ENCODE measurements at places on chromosomes 2 and 18. TPM values are rescaled to one million over a fixed set of nuclear protein-coding genes. Genes with fewer than 3 reads are reported as not detected.

The RAB12 gene
- 52.6 TPM for total RNA-seq

The ADRA2B gene
- not detected for total RNA-seq

The UGT1A7 gene
- total RNA-seq: not detected

The FKBP1B gene
- total RNA-seq: 19.4 TPM

The CELF4 gene
- total RNA-seq: not detected

The IL36B gene
- not detected for total RNA-seq

The NEB gene
- 0.94 TPM for total RNA-seq

The SLC23A3 gene
- total RNA-seq: 1.2 TPM

The SLC38A11 gene
- total RNA-seq: not detected

The ZSCAN30 gene
- total RNA-seq: 19.0 TPM

The TEX44 gene
- not detected for total RNA-seq

The TUBB6 gene
- total RNA-seq: 485 TPM

The IAH1 gene
- 31.1 TPM for total RNA-seq

The ECEL1 gene
- 0.14 TPM for total RNA-seq

The SDC1 gene
- 74.3 TPM for total RNA-seq

The GEN1 gene
- 4.6 TPM for total RNA-seq

The FNDC4 gene
- 6.9 TPM for total RNA-seq

The SKA1 gene
- 2.6 TPM for total RNA-seq

The TMEFF2 gene
- total RNA-seq: 0.41 TPM

The FSHR gene
- total RNA-seq: 0.38 TPM

The OSBPL1A gene
- total RNA-seq: 27.7 TPM

The RSAD2 gene
- total RNA-seq: 11.8 TPM

The ACVR1C gene
- 0.62 TPM for total RNA-seq

The PMAIP1 gene
- 98.1 TPM for total RNA-seq

The SLC19A3 gene
- total RNA-seq: 0.14 TPM

The ATOH8 gene
- 1.9 TPM for total RNA-seq

The CSRNP3 gene
- 5.9 TPM for total RNA-seq

The SCN9A gene
- 7.8 TPM for total RNA-seq

The MTCL1 gene
- total RNA-seq: 48.6 TPM

The GREB1 gene
- total RNA-seq: 14.5 TPM

The GAD1 gene
- 4.7 TPM for total RNA-seq

The SERPINB10 gene
- total RNA-seq: not detected

The MAIP1 gene
- total RNA-seq: 21.7 TPM

The ZRANB3 gene
- 9.9 TPM for total RNA-seq

The CFAP65 gene
- total RNA-seq: 0.27 TPM

The MYO7B gene
- 0.77 TPM for total RNA-seq

The TEKT4 gene
- total RNA-seq: not detected

The GPR35 gene
- total RNA-seq: 0.82 TPM

The SCN2A gene
- total RNA-seq: 8.2 TPM

The TGFA gene
- total RNA-seq: 0.55 TPM

The ASIC4 gene
- 0.70 TPM for total RNA-seq

The PPM1G gene
- 79.0 TPM for total RNA-seq

The CDK15 gene
- total RNA-seq: 6.6 TPM

The DYNC1I2 gene
- 117 TPM for total RNA-seq

The CPO gene
- total RNA-seq: not detected

The KCNIP3 gene
- total RNA-seq: 1.5 TPM

The DNAJC10 gene
- 166 TPM for total RNA-seq

The OR6B2 gene
- total RNA-seq: not detected

The SIX3 gene
- total RNA-seq: 0.48 TPM

The PELI1 gene
- total RNA-seq: 23.8 TPM
